ENCODE measurements at places on chromosomes 6 and 20.

DNA sequence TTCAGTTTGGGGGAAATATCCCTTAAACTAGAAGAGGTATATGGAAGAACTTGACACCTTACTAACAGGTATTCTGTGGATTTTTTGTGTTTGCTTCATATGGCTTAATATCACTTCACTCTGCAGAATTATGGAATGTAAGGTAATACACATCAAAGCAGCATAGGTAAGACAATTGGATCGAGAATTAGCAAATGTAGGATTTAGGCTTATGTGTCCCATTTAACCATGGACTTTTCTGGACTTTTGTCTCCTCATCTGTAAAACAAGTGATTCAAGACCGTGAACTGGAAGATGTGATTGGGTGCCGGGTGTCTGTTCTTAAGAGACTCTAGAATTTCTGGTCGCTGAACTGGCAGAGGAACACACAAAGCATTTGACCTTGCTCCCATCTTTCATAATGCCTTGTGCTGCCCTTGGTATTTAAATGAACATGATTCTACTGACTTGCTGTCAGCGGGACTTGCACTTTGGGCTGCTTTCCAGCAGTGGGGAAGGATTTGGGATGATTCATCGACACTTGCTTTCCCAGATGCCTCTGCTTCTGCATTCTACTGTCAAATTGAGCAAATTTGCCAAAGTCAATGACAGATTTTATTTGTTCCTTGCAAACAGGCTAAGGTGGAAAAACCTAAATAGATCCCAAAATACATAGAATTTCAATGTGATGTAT lies 199.8 kb downstream of the PLCB1 start:
- DNase-seq: no peak

DNA sequence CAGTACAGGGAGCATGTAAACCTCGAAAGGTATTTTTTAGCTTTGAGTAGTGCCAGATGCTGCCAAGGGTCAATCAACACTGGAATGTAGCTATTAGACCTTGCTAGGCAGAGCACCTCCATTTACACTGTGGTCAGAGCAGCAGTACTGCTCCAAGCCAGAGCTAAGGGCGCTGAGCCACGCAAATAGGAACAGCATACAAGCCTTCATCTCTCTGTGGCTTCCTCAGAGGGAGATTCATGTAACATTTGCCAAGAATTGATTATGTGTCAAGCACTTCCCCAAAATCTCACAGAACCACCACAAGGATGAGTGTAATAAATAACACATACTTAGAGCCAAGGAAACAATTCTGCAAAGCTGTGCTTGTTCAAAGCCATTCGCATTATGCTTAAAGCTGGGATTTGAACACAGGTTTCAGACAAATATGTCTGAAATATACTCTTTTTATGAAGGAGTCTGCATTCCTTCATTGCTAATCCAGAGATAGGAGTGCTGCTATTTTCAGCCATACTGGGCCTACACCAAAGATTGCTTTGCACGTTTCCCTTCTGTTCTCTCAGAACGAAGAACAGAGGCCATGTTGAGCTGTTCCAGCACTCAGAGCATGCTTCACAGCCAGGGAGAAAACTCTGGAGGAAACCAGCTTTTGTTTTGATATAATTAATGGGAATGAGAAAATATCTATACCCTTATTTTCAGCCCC lies 97.7 kb downstream of the SLC16A10 start:
- no peak for DNase-seq

GRCh38 chr6:112274774-112275173 lies 20.4 kb upstream of the LAMA4 start:
- DNase-seq: no peak

DNA sequence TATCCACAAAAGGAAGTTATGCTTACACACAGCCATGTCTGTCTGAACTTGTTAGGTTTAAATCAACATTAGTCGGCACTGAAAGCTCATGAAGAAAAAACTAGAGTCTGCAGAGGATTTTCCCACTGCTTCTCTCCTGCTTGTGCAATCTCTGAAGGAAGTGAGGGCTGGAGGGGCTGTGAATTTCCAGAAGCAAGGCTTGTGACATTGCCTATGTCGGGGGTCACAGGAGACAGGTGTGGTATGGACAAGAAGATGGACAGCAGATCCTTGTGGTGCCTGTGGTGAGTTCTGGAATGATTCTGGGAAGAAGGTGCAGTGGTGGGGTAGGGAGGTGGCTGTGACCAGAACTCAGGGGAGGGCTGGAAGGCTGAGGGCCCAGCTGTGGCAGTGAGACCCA lies 84.3 kb upstream of the TRAF3IP2 start:
- no peak for DNase-seq

GRCh38 chr6:122268394-122268793 lies 131.1 kb upstream of the HSF2 start:
- DNase-seq: no peak

DNA sequence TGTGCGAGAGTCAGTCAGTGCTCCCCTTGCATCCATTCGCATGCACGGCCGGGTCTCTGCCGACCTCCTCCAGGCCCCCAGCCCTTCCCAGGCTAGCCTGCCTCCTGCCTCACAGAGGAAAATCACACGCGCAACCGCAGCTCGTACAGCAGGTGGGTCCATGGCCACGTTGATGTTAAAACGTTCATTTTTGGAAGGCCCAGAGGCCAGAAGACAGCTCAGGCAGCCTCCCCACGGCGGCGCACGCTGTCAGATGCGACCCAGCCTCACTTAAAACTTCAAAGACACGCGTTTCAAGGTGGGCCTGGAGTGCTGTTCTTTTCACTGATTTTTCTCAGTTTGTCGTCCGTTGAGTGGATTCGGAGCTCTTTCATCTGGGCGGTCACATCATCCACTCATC lies 276.5 kb downstream of the SMOC2 start:
- no peak for DNase-seq

GRCh38 chr20:44422083-44422482 lies 53.6 kb upstream of the TTPAL start:
- DNase-seq: no peak
